ENCODE measurements at places on chromosomes 1 and 21.

DNA sequence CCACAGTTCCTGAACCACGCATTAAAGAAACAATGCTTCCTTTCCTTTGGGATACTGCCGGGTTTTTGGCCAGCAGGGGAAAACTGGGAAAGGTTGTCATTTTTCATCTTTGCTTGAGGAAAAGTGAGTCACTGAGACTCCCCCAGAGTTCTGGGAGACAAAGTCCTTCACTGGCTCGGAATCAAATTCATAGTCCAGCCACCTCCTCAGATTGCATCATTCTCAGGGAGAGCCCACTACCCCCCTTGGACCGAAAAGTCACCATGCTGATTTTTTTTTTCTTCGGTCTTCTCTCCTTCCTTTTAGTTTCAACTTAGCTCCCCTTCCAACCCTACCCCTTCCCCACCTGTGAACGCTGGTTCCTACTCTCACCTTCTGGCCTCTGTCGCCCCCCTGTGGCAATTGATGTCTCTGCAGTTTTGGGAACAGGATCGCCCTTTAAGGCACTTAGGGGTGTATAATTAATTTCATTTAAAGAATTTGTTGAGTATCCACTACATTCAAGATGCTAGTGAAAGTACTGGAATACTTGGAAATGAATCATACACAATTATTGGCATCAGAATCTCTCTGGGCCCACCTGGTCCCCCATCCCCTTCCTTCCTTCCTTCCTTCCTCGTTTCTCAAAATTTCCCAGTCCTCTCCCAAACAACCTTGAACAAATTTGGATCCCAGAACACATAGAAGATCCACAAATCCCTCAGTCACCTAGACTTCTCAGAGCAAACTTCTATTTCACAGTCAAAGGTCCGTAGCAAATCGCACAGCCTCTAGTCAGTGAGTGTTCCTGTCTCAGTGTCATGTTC, 6.9 kb downstream of the ACKR1 start:
- DNase-seq: peak; percentile 61

DNA sequence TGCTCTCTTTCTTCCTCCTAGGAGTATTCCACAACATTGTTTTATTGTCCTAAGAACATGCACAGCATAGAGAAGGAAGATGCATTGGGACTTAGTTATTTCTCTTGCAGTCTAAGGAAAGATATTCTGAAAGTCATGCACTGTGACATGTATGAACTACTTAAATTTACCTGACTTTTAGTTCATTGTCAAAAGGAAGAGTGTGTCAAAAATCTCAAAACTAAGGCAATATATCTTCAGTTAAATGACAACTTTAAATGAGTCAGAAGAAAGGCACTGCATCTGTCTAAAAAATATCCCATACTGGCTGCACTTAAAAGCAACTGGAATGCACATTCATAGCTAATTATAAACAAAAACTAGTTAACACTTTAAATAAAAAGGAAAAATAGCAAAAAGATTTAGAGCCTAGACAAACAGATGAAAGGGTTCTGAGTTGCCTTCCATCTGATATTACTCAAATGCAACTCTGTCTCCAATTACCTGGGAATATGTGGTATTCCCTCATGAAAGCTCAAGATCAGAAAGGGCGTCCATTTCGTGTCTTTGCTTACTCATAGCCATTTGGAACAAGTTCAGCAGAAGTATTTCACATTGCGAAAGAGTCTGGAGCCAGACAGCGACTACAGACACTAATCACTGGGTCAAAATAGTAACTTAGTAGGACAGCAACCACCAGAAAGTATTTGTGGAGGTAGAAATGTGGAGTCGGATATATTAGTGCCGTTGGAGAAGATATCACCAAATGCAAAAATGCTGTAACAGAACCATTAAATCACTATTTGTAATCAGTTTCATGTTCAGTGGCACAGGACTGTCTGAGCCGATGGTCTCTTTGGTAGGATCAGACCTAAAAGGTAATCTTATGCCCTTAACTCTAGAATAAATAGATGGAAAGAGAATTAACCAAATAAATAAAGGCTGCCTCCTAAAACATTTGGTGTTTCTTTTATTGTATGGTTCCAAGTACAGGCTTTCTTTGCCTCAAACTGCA, 225.7 kb downstream of the GREM2 start:
- no peak for DNase-seq

DNA sequence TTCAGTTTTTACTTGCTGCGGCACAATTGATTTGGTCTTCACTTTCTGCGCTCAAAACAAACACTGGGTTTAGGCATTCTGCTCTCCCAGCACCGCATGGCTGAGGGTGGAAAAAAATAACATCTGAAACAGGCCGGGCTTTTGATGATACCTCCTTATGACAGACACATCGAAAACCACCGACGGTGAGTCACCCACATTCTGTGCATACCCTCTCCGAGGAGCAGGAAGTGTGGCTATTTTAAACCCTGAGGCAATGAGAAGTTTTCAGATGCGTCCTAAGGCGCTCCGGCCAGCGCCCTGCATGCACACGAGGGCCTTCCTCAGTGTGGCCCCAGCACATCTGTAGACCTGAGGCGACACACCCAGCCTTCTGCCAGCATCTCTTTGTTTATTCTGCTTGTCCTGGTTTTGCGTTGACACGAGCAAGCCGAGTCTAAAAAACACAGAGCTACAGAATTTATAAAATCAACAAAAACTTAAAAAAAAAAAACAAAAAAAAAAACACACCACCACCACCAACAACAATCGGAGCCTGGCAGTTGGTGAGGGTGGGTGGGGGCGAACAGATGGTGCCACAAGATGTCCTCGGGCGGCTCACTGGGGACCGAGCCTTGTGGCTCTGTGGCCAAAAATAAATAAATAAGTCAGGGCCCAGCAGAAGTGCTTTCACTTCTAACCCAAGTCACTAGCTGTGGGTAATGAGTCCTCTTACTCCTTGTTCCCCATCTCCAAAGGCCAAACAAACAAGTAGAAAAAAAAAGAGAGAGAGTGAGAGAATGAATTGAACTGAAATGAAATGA, 162.6 kb upstream of the IRF2BP2 start:
- no peak for DNase-seq

DNA sequence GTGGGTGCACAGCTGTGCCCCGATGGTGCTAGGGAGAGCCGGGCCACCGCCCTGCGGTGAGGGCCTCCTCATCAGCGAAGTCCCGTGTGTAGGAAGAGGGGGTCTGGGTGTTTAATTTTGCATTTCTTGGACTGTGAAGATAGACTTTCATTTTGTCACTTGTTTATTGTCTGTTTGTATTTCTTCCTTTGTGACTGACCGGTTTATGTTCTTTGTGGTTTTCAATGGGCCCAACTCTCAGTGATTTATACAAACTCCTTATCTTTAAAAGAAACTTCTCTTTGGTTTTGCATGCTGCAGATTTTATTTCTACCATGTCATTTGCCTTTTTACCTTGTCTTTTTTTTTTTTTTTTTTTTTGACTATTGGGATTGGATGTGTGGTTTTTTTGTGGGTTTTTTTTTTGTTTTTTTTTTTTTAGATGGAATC, 65.1 kb downstream of the COL18A1 start:
- no peak for DNase-seq

DNA sequence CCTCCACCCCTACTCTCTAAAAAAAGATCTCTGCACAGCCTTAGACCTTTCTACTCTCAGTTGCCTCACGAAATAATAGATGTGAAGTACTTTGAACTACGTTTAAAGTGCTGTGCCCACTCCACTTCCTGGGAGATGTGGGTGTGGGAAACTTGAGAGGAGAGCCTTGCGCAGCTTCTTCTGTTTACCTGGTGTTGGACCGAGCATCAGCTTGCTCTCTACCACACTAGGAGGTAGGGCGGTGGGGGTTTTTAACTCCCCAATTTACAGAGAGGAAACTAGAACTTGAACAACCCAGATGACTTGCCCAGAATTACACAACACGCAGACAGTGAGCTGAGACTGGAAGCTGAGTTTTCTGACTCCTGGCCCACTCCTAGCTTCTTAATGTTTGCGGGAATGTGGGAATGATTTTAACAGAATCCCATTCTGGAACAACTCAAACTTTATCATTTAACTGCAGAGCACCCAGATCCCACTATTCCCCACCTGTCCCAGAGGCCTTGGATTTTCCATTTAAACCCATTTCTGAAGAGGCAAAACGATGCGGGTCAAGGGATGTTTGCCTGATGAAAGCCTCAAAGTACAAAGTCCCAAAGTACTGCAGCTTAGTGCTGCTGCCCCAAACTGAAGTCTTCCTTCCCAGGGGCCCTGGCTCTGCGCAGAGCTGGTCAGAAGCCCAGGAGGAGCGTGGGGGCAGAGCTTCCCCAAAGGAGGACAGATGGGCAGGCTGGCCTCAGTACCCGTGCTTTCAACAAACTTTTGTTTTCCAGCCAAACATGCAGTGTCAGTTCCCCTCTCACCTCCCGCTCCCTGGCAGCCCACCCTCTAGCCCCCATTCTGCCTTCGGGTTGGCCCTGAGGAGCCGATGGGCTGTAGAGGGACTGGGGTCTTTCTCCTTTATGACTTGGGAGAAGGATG, 19.0 kb downstream of the BTG2 start:
- no peak for DNase-seq

DNA sequence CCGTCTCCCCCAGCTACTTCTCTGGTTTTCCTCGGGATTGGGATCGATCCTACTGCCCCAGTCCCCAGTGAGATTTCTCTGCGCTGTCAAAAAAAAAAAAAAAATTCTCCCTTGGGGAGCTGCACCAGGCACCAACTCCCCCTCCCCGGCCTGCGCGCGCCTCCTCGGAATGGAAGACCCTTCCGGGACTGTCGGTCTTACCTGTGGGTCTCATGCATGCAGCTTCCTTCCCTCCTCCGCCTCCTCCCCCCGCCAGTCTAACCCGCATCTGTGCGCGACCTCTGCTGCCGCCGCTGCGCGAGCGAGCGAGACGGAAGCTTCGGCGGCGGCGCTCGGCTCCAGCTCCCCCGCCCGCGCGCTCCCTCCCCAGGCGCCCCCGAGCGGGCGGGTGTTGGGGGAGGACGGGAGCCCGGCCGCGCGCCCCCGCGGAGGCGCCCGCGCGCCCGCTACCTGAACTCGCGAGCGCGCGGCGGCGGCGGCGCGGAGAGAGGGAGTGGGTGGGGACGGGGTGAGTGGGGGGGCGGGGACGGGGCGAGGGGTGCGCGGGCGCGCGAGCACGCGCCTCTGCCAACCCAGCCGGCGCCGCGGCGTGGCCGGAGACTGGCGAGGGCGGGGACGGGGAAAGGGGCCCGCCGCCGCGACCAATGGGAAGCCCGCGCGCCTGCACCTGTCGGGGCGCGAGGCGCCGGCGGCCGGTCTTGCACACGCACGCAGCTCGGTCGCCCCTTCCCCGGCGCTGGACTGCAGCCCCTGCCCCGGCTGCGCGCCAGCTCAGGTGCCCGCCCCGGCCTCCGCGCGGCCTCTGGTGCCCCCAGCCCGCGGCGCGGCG, at the start of gene SUSD4:
TSS of gene SUSD4 (minus strand) at position 321 of the 829 bp plus-strand sequence. CDS start 751 bp downstream, outside the sequence.
- DNase-seq: peak; percentile 36
